ENCODE measurements at places on chromosomes 11 and 22.

- no peak overlapping the region for H3K4me3 ChIP-seq
- no peak overlapping the region for H3K27ac ChIP-seq
- DNase-seq: no peak
- no peaks in the 10 kb centered on the region for H3K4me1 ChIP-seq
Observed at GRCh38 chr11:27649800-27650199, 50.5 kb downstream of the BDNF start.

GRCh38 chr11:71311176-71311925, 59.0 kb upstream of the SHANK2 start:
- H3K4me1 ChIP-seq: no peaks in the 10 kb centered on the region
- no peaks in the 10 kb centered on the region for H3K27me3 ChIP-seq
- DNase-seq: no peak
- no peak overlapping the region for H3K4me3 ChIP-seq
- no peaks in the 10 kb centered on the region for H3K36me3 ChIP-seq

DNA sequence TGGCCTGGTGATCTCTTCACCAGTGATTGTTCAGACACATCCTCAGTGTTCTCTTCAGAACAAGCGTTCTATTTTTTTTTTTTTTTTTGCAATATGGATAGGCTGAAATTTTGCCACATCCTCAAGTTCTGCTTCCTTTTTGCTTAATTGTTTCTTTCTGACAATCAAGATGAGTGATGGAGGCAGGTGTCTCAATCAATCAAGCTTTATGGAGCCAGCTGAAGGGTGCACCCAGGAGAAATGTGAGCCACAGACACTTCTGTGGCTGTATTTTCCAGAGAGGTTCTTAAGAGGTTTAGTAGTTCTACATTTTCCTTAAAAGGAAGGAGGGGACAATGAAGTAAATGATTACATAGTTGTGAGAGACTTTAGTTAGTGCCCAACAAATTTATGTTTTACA, 43.9 kb upstream of the ASPHD2 start:
- H3K4me1 ChIP-seq: no peaks in the 10 kb centered on the region
- H3K27me3 ChIP-seq: no peaks in the 10 kb centered on the region
- no peaks in the 10 kb centered on the region for H3K36me3 ChIP-seq

GRCh38 chr11:12159351-12160099, 49.1 kb downstream of the MICAL2 start:
- peaks cover 14% of the 10 kb centered on the region for H3K4me1 ChIP-seq
- no peak for DNase-seq
- no peak overlapping the region for H3K4me3 ChIP-seq
- no peaks in the 10 kb centered on the region for H3K27me3 ChIP-seq
- peaks cover 2% of the 10 kb centered on the region for H3K36me3 ChIP-seq

DNA sequence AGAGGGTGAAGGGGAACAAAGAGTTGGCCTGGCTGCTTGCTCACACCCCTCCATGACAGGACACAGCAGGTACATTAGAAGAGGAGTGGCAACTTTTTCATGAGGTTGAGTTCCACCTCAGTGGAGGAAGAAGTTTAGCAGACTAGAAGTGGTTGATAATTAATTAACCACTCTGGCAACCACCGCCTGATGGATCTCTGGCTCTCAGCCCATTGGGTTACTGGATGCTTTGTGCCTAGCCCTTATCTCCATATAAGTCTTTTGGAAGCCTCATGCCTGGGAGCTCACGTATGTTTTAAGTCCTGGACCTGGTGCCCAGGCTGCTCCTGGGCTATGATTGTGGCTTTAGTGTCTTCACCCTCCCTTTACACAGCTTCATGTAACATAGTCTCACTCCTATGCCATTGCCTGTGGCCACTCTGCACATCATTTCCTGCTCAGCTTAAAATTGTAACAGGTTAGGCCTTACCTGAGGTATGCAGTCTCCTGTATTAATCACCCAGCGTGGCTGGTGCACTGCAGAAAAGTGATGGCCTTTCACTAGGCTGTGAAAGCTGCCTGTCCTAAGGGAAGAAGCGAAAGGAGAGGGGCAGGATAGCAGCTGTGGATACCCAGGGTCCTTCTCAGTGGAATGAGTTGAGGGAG, 72.7 kb upstream of the CRTAM start:
- no peak for DNase-seq
- no peak overlapping the region for H3K27ac ChIP-seq
- H3K36me3 ChIP-seq: no peaks in the 10 kb centered on the region
- no peaks in the 10 kb centered on the region for H3K4me1 ChIP-seq
- no peak overlapping the region for H3K4me3 ChIP-seq

DNA sequence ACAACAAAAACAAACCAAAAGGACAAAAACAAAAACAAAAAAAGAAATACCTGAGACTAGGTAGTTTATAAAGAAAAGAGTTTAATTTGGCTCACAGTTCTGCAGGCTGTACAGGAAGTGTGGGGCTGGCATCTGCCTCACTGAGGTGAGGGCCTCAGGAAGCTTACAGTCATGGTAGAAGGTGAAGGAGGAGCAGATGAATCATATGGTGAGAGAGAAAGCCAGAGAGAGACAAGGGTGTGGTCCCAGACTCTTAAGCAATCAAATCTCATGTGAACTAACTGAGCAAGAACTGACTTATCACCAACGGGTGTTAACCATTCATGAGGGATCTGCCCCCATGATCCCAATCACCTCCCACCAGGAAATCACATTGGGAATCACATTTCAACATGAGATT, 58.8 kb upstream of the ZBED5 start:
- no peak overlapping the region for H3K27ac ChIP-seq
- no peaks in the 10 kb centered on the region for H3K36me3 ChIP-seq
- H3K4me3 ChIP-seq: no peak overlapping the region

- no peaks in the 10 kb centered on the region for H3K36me3 ChIP-seq
- no peaks in the 10 kb centered on the region for H3K4me1 ChIP-seq
- no peaks in the 10 kb centered on the region for H3K27me3 ChIP-seq
- DNase-seq: no peak
Observed at GRCh38 chr11:68355471-68355870, 43.1 kb downstream of the LRP5 start.

- DNase-seq: no peak
- H3K4me3 ChIP-seq: no peak overlapping the region
- H3K36me3 ChIP-seq: no peaks in the 10 kb centered on the region
- H3K27me3 ChIP-seq: no peaks in the 10 kb centered on the region
Observed at GRCh38 chr11:131579932-131580387, 209.5 kb downstream of the NTM start.

DNA sequence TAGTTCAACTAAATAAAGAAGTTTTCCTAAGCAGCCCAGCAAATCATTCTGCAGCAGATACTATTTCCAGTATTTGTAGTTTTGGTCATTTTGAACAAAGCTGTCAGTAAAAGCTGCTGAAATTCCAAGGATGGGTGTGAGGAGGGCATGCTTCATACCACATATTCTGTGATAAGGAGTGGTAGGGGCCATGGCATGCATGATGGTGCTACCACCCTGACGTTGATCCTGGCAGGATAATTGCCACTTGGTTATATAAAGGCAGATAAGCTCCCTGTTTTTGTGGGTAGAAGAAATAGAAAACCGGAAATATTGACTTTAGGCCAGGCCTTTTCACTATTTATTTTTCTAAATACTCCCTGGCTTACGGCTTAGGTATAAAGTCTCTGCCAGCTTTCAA, 33.1 kb upstream of the L3MBTL2 start:
- H3K27ac ChIP-seq: no peak overlapping the region
- no peak for DNase-seq
- peaks cover 91% of the 10 kb centered on the region for H3K36me3 ChIP-seq
- H3K4me1 ChIP-seq: peaks cover 8% of the 10 kb centered on the region
- no peak overlapping the region for H3K4me3 ChIP-seq

GRCh38 chr11:5226732-5227310, at the start of gene HBB:
Gene HBB (minus strand): TSS chr11:5227071. CDS start chr11:5227021, 50 bp downstream.
- no peak for DNase-seq
- H3K4me3 ChIP-seq: no peak within 1 kb of the TSS
- H3K27me3 ChIP-seq: no peaks in the 10 kb centered on the region

DNA sequence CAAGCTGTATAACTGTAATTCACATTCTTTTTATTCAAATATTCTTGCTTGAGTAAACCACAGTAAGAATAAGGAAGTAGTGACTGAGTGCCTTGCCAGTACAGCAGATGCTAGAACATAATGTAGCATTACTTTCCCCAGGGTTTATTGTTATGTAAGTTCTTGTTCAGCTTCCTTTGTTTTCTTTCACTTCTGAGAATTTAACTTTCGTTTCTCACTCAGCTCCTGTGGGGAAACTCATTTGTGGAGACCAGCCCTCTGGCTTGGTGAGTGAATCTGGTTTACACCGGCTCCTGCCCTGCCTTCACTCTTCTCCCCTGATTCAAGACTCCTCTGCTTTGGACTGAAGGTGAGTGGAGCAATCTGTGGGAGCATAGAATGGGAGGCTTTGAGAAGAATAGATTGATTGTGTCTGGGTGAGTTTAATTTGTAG, at the start of gene TRIM22:
Gene TRIM22 (plus strand): TSS at position 240 of the 433 bp plus-strand sequence. CDS start 6,443 bp downstream, outside the sequence.
- DNase-seq: peak; percentile 29
- H3K27ac ChIP-seq: peak within 1 kb of the TSS; percentile 88
- no peaks in the 10 kb centered on the region for H3K36me3 ChIP-seq
- peaks cover 30% of the 10 kb centered on the region for H3K4me1 ChIP-seq

GRCh38 chr22:46444390-46444854, 93.0 kb downstream of the CELSR1 start:
- DNase-seq: no peak
- H3K36me3 ChIP-seq: no peaks in the 10 kb centered on the region
- no peaks in the 10 kb centered on the region for H3K27me3 ChIP-seq
- H3K4me3 ChIP-seq: no peak overlapping the region
- H3K4me1 ChIP-seq: no peaks in the 10 kb centered on the region

- peaks cover 10% of the 10 kb centered on the region for H3K27me3 ChIP-seq
- H3K4me3 ChIP-seq: no peak overlapping the region
- no peaks in the 10 kb centered on the region for H3K36me3 ChIP-seq
- H3K27ac ChIP-seq: no peak overlapping the region
- no peak for DNase-seq
Observed at GRCh38 chr11:115085461-115086210, 407.3 kb downstream of the NXPE2 start.

DNA sequence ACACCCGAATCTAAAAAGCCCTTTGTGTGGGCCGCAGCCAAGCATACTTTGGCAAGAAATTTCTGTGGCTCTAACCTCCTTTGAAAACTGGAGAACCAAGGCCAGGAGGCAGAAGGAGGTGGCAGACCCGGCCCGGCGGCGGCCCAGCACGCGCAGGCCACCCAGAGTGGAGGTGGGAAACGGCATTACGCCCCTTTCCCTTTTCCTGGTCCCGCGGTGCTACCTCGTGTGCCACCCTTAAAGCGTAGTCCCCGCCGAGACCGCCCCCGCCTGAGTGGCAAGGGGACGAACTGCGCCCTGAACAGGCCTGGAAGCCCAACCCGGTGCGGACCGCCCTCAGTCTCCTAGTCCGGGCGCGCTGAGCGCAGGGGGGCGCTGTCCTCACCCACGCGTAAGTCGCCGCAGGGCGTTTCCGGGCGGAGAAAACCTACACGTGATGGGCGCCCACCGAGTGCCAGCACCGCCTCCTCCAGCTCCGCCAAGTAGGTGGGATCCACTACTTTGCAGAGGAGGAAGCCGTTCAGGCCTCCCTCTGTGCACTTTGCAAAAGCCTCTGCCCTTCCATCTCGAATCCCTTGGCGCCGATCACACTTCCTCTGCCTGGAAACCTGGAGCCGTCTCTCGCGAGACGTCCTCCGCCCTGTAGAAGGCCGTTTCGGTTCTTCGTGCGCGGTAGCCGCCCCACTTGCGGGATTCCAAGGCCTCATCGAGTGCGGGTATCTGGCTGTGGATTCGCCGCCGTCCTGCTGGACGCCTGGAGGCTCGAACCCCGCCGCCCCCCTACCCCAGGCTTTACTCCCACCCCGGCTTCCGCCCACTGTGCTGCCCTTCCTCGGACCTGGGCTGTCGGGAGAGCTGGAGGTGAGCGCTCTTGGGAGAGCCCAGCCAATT, at the start of gene ACCS:
Gene ACCS (plus strand): TSS at position 430 of the 891 bp plus-strand sequence. CDS start 1,358 bp downstream, outside the sequence.
- H3K27me3 ChIP-seq: no peaks in the 10 kb centered on the region
- H3K4me1 ChIP-seq: peaks cover 4% of the 10 kb centered on the region
- peak within 1 kb of the TSS; percentile 83 for H3K4me3 ChIP-seq
- peaks cover 2% of the 10 kb centered on the region for H3K36me3 ChIP-seq
- DNase-seq: peak; percentile 86

DNA sequence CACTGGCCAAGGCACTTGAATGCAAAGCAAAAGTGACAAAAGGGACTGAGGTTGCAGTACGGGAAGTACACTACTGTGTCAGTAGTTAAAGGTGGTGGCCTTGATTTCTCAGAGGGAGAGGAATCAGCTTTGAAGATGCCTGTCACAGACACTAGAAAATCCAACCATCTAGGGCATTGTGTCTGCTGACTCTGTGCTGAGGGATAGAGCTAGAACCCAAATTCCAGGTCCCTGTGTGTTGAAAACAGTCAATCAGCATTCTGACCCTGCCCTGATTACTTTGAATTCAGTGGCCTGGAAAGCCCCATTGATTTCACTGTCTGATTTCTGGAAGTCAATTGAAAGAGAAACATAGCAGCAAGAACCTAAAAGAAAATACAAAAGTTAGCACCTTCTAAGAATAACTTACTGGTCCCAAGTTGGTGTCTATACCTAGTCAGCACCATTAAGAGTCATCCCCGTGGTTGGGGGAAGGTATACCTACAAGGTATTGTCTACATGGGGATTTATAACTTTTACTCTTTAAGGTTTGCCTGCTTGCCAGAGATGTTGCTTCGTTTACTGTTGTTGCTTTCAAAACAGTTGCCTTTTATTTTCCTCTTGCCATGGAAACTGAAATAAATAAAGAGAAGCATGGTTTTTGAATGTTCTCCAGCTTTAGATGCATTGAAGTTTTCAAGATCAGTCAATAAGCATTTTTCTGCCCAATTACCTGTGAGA, 97.3 kb downstream of the PDHX start:
- H3K27me3 ChIP-seq: no peaks in the 10 kb centered on the region
- DNase-seq: no peak
- peaks cover 23% of the 10 kb centered on the region for H3K4me1 ChIP-seq
- peak overlapping the region; percentile 90 for H3K27ac ChIP-seq
- H3K4me3 ChIP-seq: no peak overlapping the region

GRCh38 chr11:59259047-59259446, 46.3 kb upstream of the MPEG1 start:
- no peak overlapping the region for H3K4me3 ChIP-seq
- no peaks in the 10 kb centered on the region for H3K27me3 ChIP-seq
- H3K27ac ChIP-seq: no peak overlapping the region
- H3K36me3 ChIP-seq: no peaks in the 10 kb centered on the region
- no peak for DNase-seq

DNA sequence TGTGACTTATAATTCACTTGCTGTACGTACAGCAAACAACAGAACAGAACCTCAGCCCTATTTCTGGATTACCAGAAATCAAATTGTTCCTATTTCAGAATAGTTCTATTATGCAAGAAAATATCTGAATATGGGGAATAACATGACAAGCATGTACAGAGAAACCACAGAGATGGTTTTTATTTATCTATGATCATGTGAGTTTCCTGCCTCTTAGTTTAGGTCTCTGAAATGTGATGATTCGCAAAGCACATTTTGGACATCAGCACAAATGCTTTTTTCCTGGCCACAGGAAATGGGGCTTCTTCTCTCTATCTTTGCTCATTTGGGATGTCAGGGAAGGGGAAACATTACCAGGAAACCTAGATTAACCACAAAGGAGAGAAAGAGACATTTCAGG, 266.7 kb upstream of the CTSC start:
- no peaks in the 10 kb centered on the region for H3K4me1 ChIP-seq
- H3K4me3 ChIP-seq: no peak overlapping the region
- no peaks in the 10 kb centered on the region for H3K36me3 ChIP-seq
- no peaks in the 10 kb centered on the region for H3K27me3 ChIP-seq
- H3K27ac ChIP-seq: no peak overlapping the region
